Stimulated activated CD8-positive, alpha-beta memory T cell treated with anti-CD3 and anti-CD28 coated beads, Interleukin-2, amount 100 ng/mL, for 1 hour (primary cell): ENCODE measurements at places on chromosomes 12 and 14.

- DNase-seq = no peak
Measured at GRCh38 chr14:32073537-32074189, 3.4 kb upstream of the ARHGAP5 start.

- DNase-seq = no peak
Measured at GRCh38 chr14:45868377-45868776, 615.4 kb upstream of the MIS18BP1 start.

DNA sequence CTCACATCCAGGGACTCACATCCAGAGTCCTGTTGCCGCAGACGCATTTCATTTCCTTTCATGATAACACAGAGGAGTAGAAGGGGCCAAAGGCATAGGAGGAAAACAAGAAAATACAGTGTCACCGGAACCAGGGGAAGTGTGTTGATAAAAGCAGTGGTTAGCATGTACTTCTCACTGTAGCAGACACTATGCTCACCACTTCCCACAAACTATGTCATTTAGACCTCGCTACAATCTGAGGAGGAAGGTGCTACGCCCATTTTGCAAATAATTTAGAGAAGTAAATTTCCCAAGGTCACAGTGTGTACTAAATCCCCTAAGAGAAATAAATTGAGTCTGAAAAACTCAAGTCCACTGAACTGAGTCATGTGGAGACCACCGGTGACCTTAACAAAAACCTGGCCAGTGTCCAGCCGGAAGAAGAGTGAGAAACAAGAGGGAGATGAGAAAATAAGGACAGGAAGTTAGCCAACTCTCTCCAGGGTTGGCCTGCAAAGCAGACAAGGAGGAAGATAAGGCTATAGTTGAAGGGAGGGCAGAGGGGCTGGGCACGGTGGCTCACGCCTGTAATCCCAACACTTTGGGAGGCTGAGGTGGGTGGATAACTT is 25.8 kb upstream of the TMCC3 start:
- DNase-seq = no peak

DNA sequence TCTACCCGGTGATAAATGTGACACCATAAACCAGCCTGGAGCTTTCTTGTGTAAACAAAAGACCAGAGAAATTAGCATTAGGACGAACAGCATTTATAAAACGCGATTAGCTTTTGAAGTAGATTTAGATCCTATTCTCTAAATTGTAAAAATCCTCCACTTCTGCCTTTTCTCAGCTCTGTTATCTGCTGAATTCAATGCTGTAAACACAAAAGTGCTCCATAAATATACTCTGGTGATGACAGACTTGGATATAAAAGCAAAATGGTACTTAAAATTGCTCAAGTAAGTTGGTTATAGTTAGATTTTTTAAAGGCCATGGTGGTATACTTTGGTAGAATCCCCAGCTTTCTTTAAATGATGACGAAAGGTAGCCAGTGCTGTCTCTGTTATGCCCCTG is 114.6 kb upstream of the RMST start:
- no peak for DNase-seq

DNA sequence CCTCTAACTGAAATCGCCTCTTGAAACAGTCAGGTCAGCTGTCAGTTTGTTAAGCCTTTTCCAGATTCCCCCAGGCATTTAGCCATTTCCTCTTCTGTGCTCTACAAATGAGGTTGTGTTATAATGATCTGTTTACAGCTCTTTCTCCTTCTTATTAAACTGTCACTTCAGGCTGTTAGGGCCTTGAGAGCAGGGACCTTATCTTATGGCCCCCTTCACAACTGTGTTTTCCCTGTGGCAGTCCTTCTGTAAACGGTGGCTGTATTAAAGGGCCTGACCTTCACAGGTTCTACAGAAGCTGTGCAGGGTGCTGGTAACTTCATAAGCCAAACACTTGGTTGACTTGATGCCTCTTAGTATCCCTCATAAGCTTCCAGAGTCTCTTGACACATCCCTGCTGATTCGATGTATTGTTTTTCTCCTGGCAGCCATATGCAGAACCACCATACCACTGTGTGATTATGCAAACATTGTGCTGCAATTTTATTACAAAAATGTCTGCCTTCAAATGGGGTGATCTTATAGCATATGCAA is 104.7 kb downstream of the PLEKHA5 start:
- DNase-seq = no peak

- DNase-seq = no peak
Measured at GRCh38 chr14:60865378-60866127, 115.3 kb downstream of the TRMT5 start.

GRCh38 chr12:2117541-2117940 is 64.8 kb downstream of the CACNA1C start:
- DNase-seq = no peak

DNA sequence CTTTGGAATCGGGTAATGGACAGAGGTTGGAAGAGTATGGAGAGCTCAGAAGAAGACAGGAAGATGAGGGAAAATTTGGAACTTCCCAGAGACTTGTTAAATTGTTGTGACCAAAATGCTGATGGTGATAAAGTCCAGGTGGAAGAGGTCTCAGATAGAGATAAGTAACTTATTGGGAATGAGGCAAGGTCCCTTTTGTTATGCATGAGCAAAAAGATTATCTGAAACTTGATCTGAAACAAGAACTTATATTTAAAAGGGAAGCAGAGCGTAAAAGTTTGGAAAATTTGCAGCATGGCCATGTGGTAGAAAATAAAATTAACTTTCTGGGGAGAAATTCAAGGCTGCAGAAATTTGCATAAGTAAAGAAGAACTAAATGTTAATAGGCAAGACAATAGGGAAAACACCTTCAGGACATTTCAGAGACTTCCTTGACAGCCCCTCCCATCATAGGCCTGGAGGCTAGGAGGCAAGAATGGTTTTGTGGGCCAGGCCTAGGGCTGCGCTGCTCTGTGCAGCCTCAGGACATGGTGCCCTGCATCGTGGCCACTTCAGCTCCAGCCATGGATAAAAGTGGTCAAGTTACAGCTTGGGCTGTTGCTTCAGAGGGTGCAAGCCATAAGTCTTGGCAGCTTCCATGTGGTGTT is 425.7 kb upstream of the PRICKLE1 start:
- DNase-seq = no peak

DNA sequence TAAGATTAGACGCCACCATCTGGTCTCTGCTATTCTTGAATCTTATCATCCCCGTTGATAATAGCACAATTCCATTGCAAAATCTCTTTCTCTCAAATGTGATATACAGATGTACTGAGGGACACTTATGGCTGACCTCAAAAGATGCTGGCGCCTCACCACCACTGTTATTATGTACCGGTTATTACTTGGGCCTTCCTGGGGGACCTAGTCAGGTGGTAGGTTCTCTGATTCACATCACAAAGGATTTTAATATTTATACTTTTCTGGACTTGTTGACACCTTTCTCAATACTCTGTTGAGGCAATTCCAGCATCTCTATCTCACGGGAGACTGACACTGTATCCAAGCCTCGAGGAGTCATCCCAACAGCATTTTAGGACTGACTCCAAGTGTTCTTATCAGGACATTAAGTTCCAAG is 21.3 kb upstream of the FAM234B start:
- DNase-seq = no peak

GRCh38 chr14:63650256-63650952 is 8.7 kb upstream of the WDR89 start:
- DNase-seq = peak; percentile 13

GRCh38 chr12:42539696-42540095 is 49.9 kb downstream of the PRICKLE1 start:
- DNase-seq = no peak

- no peak for DNase-seq
Measured at GRCh38 chr14:94636744-94637412, 24.7 kb downstream of the SERPINA3 start.

- no peak for DNase-seq
Measured at GRCh38 chr12:125104982-125105381, 39.7 kb downstream of the AACS start.

DNA sequence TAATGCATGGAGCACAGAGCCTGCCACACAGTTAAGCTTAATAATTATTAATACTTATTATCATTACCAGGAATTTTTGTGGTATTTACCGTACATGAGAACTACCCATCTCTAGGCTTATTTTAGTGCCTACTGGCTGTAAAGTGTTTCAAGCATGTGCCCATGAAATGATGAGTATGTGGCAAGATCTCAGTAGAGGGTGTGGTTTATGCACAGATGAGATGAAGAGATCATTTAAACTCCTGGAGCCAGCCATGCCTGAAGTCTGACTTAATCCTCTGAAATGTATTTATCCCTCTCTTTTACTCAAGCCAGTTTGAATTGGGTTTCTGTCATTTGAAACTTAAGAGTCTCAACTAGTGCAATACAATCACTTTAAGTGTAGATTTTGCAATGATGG is 60.2 kb downstream of the DAO start:
- DNase-seq = no peak

GRCh38 chr14:29518335-29518734 is 409.3 kb downstream of the PRKD1 start:
- no peak for DNase-seq

GRCh38 chr12:86015026-86015425 is 140.9 kb downstream of the NTS start:
- DNase-seq = no peak

GRCh38 chr14:65704437-65704836 is 291.9 kb downstream of the FUT8 start:
- DNase-seq = no peak

DNA sequence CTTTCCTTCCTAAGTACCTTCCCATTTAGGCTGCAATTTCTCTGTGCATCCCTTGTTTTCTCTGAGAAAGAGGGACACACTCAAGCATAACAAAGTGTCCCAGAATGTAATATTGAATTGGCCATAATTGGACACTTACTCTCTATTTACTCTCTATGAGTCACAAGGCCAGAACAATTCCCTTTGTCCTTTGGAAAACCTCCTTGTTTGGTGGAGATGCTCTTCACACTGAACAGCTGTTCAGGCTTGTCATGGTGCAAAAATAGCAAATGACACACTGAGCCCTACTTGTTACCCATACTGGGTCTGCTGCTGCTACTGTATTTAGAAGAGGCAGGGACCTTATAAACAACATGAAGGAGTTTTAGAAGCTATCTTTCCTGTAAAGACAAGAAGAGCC is 1590.5 kb upstream of the TMEM132C start:
- DNase-seq = no peak

DNA sequence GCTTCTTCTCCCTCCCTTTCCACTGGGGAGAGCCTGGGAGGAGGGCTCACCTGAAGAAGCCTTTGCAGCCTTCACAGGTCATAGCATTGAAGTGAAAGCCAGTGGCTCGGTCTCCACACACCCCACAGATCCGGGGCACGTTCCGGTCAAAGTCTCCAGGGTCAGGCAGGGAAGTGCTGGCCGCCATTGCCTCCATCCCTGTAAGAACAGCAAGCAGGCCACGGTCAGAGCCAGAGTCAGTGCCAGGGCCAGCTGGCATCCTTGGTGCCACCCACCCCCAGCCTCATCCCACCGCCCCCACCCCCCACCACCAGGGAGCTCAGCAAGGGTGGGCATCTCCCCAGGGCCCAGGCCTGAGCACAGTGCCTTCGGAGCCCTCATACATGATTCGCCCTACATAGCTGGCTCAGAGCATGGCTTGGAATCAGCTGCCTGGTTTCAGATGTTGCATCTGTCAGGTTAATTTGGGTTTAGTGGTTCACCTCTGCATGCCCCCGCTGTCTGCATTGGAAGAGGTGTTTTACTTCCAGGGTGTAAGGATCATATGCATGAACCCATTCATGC is 25.8 kb downstream of the VDR start:
- DNase-seq = no peak

- no peak for DNase-seq
Measured at GRCh38 chr12:50224026-50224692, 57.0 kb upstream of the CERS5 start.

DNA sequence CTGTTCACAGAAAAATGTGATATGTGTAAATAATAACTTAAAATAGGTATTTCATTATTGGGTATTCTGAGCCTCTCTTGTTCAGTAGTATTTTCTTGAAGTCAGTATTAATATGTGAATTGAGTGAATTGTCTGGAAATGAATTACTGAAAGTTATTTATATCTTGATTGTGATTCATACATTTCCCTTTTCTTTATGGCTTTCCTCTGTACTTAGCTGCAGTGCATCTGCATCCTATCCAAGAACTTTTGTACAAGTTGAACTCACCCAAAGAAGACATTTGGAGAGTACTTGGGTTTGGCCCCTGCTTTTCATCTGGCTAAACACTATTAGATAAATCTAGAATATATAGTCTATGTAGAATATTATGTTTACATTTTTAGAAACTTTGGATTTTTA is 326.0 kb downstream of the RAD51B start:
- no peak for DNase-seq

- no peak for DNase-seq
Measured at GRCh38 chr12:25940886-25941285, 17.6 kb upstream of the RASSF8 start.

DNA sequence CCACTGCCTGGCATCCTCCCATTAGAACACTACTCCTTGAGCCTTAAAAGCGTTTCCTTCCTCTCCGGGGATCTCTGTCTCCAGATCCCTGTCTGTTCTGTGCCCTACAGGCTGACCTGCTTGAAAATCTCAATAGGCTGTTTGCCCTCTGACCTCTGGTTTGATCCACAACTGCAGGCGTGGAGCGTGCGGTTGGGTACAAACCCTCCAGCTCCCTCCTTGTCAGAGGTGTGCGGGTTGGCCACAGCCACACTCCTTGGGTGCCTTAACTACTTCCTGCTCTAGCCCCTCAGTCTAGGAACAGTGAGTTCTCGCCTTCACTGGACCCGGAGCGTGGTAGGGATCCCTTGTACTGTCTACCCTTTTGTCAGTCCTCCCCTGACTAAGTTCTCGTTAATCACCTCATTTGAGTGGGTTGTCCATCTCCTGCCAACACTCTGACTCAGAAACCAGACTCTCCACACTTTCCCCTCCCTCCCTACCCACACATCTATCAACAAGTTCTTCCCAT is 33.1 kb downstream of the CMKLR1 start:
- DNase-seq = no peak

- DNase-seq = no peak
Measured at GRCh38 chr12:69101505-69101904, 137.9 kb upstream of the CPSF6 start.

DNA sequence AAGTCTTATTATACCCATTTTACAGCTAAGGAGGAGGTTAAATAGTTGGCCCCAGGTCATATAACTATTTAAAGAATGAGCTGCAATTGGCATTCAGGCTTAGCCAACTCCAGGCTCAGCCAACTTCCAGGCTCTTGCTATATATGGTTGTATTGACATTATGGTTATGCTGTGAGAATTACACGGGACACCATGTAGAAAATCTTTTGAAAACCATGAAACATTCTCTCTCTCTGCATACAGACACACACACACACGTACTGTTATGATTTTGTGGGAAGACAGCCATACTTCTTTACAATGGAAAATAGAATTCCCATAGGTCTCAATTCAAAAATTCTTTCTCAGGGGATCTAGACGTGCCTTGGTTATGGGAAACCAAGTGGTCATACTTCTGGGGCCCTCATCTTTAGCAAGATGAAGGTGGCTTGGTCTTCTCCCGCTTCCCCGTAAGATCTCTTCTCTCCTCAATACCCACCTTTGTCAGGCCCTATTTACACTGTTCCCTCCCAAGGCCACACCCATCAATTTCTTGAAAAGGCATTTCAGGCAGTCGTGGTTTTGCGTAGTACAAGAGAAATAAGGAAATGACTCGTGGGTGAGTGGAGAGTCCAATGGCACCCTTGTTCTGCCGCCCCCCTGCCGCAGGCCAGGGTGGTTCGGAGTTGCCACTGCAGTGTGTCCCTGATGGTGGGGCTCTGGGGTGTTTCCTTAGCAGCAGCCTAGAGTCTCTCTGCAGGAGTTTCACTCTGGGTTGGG is 10.0 kb upstream of the GPRC5A start:
- DNase-seq = no peak

GRCh38 chr12:114318984-114319383 is 87.0 kb downstream of the TBX5 start:
- DNase-seq = no peak
